ENCODE measurements at places on chromosomes 2 and 18.

GRCh38 chr2:99971326-99971900 lies 171.0 kb downstream of the AFF3 start:
- DNase-seq, result no peak

GRCh38 chr2:221455214-221455613 lies 116.9 kb downstream of the EPHA4 start:
- DNase-seq, result no peak

GRCh38 chr18:75199327-75199726 lies 9.6 kb downstream of the PTGR3 start:
- DNase-seq, result no peak

- DNase-seq, result no peak
Observed at GRCh38 chr2:70830366-70830765, 5.2 kb downstream of the CD207 start.

DNA sequence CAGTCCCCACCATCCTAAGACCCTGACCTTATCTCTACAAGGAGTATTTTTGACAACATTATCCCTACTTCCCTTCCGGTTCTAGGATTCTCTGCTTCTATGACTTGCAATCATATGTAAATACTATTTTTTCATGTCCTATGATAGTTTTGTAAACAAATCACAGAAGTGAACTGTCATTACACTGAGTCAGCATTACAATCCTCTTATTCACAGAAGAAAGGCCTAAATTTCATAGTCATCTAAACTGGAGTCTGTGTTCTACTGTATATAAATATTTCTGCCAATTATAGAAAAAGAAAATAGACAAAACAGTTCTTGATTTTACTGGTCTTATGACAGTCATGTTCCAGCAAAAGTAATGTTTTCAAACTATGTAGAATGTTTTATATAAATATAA lies 265.1 kb downstream of the NCKAP5 start:
- no peak for DNase-seq

GRCh38 chr2:128388499-128388941 lies 69.9 kb upstream of the HS6ST1 start:
- no peak for DNase-seq

DNA sequence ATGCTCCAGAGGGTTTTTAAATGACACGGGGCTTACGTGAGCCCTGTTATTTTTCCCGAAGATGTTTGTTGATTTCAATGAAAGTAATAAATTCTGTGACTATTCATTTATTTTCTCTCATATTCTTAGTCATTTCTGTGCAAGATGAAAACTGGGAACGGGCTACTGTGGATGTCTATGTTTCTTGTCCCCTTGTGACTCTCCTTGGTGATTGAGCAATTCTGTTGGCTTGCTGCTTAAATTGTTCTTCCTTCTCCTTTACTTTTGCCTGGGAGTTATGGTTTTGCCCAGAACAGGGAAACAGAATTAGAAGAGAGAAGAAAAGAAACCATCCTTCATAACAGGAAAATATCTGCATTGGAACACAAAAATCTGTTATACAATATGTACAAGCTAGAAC lies 508.2 kb upstream of the DSEL start:
- DNase-seq, result no peak

DNA sequence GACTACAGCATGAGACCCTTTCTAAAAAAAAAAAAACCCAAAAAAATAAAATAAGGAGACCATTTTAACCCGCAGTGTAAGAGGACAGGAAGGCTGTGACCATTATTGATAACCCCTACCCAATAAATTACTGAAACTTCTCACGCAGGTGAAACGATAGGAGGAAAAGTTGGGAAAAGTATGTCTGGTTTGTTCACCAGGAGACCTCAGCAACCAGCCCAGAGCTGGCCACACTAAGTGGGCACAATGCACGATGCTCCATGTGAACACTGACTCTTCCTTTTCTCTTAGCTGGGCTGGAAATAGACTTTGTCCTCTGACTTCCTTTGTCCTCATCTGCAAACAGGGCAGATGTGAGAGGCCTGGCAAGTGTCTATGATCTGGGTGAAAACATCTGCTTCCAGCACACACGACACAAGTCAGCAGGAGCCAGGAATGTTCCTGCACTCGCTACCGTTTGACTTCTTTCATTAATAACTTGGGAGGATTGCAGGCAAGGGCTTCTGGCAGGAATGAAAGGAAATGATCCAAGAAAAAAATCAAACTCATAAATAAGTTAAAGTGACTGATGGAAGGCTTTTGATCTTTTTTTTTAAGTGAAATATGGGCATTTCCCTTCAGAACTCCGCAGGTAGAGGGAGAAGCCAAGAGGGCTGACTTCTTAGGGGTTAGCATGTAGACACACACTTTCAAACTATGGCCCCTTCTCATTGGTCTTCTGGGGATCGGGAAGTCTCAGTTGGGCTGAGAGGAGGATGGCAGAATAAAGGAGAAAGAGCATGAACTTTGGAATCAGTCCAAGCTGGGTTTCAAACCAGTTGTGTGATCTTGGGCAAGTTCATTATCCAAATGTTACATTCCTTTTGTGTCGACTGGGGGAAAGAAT lies 137.4 kb upstream of the MYCN start:
- no peak for DNase-seq

DNA sequence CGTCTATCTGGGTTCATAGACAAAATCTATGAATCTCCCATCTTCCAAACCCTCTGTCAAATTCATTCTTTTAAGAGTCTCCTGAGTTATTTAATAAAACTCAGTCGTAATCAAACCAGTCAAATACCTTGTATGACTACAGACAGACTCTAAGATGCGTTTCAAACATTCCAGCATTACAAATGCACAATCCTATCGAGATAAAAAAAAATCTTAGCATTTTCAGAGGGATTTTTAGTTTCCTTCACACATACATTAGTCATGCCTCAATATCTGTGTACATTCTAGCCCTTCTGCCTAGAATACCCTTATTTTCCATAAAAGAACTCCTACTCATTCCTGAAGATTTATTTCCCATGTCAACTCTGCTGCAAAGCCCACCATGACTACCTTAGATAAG lies 96.5 kb downstream of the CSRNP3 start:
- no peak for DNase-seq

DNA sequence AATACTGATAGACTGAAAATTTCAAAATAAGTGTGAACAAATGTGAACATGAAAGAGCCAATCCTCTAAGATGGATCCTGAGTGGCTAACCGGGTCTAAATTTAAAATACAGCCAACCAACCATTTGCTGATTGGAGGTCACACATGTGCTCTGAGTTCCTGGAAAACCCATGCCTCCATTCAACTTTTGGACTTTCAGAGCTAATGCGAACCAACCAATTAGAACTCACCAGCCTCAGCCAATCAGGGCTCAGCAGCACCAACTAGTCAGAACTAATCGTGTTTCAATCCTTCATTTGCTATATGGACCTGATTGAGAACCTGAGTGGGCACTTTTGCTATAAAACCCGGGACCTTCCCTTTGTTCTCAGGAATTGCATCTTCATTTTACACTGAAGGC lies 111.5 kb downstream of the MEP1B start:
- DNase-seq, result no peak

- no peak for DNase-seq
Observed at GRCh38 chr2:99487906-99488305, 1.9 kb downstream of the REV1 start.

DNA sequence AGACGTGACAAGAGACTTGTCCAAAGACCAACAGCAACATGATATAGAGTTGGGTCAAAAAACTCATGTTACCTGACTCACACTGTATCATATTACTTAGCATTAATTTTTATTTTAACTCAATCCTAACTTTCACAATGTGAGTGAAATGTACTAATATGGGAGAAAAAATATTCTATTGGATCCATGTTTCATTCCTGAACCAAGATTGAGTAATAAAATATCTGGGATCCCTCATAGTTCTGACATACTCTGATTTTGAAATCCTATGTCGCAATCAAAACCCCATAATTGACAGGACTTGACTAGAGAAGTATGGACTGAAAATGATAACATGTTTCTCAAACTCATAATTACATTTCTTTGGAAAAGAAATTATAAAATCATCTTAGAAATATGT lies 190.4 kb downstream of the RIT2 start:
- DNase-seq, result no peak

GRCh38 chr2:176405477-176405876 lies 136.2 kb downstream of the MTX2 start:
- DNase-seq, result no peak

- DNase-seq, result peak; percentile 34
Observed at GRCh38 chr18:36942264-36942663, 113.3 kb downstream of the KIAA1328 start.

DNA sequence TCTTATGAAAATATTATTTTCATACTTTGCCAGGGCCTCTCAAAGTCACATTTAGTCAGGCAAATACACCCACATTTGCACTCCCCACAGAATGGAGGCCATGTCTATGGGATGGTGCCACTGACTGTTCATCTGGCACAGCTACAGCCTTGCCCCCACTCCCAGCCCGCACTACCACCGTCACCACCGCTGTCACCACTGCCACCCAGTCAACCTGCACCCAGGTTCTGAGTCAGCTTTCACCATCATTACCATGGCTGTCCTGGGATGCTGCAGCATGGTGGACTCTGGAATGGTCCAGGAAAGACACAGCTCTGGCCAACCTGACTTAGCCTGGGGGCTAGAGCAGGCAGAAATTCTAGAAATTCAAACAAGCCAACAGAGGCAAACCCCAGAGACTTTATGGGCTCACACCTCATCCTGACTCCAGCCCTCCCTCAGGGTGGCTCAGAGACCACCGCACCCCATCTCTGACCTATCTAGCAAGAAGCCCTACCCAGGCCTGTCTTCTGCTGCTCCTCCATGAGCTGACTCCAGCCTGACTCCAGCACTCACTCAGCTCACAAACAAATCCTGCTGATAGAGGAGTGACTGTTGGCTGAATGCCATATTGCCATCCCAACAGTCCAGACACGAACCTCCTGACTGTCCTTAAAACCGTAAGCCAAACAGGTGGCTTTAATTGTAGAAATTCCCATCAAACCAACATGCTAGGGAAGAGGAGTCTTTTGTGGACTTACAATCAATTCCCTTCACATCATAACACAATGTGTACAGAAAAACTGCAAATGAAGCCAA lies 28.0 kb downstream of the DNER start:
- DNase-seq, result no peak

- DNase-seq, result no peak
Observed at GRCh38 chr2:240460253-240460711, 24.8 kb downstream of the GPC1 start.

GRCh38 chr2:101617796-101618195 lies 79.7 kb upstream of the MAP4K4 start:
- no peak for DNase-seq

DNA sequence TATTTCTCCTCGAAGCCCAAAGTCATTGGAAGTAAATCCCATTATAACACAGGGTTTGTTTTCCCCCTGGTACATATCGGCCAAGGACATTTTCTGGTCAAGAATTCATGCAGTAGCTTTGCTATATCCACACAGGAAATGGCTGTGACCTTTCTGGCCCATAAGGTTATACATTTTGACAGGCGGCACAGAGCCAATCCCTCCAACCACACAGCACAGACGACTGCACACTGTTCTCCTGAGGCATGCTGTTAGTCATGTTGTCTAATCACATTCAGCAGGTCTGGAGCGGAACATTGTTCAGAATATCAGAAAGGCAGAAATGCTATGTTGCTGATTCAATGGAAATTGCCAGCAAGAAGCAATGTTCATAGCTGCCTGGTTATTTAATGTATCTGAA lies 742.3 kb upstream of the SLC8A1 start:
- DNase-seq, result no peak

- DNase-seq, result no peak
Observed at GRCh38 chr2:23475036-23475435, 90.1 kb downstream of the KLHL29 start.

GRCh38 chr18:51614033-51614432 lies 416.6 kb upstream of the MEX3C start:
- DNase-seq, result no peak

DNA sequence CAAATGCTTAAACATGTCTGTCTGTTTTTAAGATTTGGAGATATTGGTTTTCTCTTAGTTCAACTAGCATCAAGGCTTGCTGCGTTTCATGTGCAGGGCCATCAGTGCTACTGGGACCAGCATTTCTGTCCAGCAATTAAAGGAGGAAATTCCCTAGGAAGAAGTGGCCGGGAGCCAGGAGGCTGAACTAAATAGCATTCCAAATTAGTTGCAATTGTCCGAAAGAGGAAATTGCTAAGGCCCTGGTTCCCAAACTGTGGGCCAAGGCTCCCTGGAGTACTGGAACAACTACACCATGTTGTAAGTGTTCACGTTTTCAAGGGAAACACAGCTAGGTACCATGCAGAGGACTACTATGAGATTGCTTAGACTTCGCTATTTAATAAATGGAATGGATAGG lies 257.9 kb downstream of the PTPRM start:
- no peak for DNase-seq

- no peak for DNase-seq
Observed at GRCh38 chr18:23849141-23849540, 159.9 kb downstream of the LAMA3 start.

DNA sequence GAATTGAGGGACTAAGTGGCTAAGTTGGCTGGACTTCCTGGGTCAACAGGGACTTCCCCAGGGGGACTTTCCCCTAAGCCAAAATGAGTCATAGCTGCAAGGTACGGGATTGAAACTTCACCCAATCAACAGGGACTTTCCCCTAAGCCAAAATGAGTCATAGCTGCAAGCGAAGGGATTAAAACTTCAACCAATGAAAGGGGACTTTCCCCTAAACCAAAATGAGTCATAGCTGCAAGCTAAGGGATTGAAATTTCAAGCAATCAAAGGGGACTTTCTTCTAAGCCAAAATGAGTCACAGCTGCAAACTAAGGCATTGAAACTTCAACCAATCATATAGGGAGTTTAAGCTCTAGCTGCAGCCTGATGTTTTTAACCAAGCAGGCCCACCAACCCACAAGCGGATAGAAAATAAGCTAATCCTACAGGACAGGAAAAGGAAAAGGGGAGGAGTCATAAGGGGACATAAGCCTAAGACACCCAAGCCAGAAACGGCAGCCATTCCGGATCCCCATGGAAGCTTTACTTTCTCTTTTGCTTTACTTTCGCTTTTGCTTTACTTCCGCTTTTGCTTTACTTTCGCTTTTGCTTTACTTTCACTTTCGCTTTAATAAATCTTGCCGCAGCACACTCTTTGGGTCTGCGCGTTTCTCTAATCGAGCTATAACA lies 1375.4 kb upstream of the CELF4 start:
- DNase-seq, result peak; percentile 82

DNA sequence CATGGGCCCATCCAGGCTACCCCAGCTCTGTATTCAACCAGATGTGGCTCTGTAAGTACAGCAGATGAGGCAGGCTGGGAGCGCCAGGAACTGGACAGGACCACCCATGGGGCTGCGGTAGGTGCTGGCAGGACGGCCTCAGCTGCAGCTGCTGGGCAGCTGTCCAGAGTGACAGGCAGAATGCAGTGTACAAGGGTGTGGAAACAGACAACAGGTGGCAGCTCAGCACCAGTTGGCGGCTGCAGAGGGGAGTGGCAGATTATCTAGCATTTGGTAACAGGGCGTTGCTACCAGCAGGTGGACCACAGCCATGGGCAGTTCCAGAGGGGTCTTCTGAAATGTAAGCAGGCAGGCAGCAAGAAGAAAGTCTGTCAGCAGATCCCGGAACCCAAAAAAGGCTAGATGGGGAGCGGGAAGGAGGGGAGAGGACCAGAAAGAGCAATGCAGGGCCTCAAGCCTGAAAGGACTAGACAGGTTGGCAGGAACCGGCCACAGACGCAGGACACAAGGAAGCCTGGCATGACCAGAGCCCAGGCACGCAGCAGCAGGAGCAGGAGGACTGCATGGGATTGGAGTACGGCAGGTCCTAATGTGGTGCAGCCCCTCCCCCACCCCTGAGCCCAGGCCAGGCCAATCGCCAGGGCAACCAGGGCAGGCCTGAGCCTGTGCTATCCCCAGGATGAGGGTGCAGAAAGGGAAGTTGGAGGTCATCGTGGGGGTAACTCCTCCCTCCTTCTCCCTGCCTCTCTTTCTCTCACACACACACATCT lies 24.7 kb downstream of the PKDCC start:
- peak; percentile 38 for DNase-seq

GRCh38 chr2:31704561-31705212 lies 123.9 kb upstream of the SRD5A2 start:
- no peak for DNase-seq
